ENCODE measurements at places on chromosomes 1 and 21. TPM values are rescaled to one million over a fixed set of nuclear protein-coding genes. Genes with fewer than 3 reads are reported as not detected.
A peak's percentile ranks its signal among the peaks of the same experiment; 100 is the strongest.

- no peak for DNase-seq
Observed at GRCh38 chr1:171794085-171794484, 12.6 kb downstream of the METTL13 start.

DNA sequence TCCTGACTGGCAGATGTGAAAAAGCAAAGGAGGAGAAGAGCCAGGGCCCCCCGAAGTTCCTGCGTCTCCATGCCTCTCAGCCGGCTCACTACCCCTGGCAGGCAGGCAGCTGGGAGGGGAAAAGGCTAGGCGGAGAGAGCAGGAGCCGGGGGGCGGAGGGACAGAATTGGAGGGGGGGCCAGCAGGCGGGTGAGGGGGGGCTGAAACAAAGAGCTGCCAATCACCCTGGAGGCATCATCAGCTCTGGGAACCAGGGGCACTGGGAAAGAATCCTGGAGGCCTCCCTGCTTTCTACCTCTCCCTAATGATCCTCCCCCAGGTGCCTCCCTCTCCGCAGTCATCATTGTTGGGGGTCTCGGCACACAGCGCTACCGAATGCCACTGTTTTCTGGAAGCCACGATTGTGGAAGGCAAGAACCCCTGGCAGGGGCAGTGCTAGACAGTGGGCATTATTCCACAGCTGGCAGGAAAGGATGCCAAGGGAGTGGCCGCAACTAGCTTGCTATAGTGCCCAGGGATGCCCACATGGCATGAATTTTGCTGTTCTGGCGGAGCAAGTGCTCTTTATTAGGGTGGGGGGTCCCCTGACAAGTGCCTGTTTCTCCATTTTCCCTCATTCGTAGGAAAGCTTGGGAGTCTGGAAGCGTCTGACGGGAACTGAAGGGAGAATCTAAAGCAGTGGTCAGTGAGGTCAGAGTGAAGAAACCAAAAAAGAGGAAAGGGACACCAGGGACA is at the start of gene THBS3:
Gene THBS3 (minus strand): TSS at position 92 of the 735 bp plus-strand sequence. CDS start 21 bp downstream, at position 71.
- DNase-seq = peak; percentile 47

DNA sequence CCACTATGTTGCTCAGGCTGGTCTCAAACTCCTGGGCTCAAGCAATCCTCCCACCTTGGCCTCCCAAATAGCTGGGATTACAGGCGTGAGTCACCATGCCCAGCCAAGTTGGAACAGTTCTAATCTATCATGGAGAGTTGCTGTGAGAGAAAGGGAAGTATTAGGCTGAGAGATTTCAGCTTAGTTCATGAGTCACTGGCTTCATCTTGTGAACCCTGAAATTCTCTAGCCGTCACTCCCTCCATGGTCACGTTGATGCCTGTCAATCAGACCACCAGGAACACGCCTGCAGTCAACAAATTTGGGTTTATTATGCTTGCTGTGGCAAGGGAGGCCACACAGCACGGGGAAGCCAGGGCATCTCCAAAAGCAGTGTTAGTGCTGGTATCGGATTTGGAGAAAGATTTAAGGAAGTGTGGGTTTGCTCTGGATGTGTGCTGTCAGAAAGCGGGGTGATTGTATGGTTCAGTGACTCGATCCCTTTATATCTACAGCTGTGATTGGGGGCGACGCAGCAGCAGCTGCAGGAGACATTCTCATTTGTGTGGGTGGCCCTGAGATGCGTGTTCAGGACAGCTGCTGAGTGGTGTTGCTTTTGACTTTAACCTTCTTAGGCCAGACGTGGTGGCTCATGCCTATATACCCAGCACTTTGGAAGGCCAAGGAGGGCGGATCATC is 18.7 kb downstream of the UQCRHL start:
- no peak for DNase-seq

DNA sequence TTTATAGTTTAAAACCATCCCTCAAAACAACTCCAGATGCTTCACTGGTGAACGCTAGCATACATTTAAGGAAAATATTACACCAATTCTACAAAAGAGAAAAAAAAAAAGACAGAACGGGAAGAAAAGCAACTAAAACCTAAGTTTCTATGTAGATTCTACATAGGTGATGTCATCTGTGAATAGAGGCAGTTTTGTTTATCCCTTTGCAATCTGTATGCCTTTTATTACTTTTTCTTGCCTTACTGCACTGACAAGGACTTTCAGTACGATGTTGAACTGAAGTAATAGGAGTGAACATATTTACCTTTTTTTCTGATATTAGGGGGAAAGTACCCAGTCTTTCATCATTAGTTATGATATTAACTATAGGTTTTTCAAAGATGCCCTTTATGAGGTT is 101.7 kb upstream of the HAO2 start:
- no peak for DNase-seq

- no peak for DNase-seq
Observed at GRCh38 chr1:174131032-174131638, 28.2 kb upstream of the RABGAP1L start.

- no peak for DNase-seq
Observed at GRCh38 chr1:157652859-157653493, 47.6 kb downstream of the FCRL3 start.

- no peak for DNase-seq
Observed at GRCh38 chr1:183588827-183589226, 1.4 kb downstream of the NCF2 start.

SLC2A1 gene
- total RNA-seq = 2.1 TPM

Data from psoas muscle (tissue), 8 donors.